ENCODE measurements at places on chromosomes 2 and 18.

- no peak for DNase-seq
Measured at GRCh38 chr18:41096504-41096903, 858.5 kb upstream of the PIK3C3 start.

DNA sequence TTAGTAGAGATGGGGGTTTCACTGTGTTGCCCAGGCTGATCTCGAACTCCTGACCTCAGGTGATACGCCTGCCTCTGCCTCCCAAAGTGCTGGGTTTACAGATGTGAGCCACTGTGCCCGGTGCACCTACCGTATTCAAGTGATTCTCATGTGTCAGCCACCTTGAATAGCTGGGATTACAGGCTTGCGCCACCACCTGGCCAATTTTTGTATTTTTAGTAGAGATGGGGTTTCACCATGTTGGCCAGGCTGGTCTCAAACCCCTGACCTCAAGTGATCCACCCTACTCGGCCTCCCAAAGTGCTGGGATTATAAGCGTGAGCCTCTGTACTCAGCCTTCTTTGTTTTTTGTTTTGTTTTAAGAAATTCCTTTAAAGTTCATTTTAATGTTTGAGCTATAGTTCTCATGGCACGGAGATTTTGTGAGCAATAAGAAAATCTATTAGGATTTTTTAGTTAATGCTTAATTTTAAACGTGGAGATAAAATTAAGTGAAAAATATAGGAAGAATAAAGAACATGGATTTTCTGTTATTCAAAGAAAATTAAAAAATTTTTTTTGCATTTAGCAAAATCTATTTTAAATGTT is 242.6 kb downstream of the PHLPP1 start:
- peak; percentile 3 for DNase-seq

DNA sequence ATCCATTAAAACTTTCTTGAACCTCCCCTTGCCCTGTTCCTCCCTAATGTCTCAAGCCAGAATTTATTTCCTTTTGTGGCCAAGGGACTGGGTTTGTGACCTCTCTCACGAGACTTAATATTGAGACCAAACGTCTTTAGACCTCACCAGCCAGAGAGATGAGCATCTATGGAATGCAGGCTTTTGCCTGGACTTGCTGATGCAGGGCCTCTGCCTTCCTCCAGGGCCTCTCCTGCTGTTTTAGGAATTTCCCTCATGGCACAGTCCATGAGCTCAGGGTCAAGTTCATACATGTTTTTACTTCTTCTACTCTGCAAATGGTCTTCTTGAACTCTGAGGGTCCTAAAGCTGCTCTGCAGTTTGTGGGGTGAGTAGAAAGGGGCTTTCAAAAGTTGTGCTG is 22.3 kb downstream of the IL1B start:
- no peak for DNase-seq

DNA sequence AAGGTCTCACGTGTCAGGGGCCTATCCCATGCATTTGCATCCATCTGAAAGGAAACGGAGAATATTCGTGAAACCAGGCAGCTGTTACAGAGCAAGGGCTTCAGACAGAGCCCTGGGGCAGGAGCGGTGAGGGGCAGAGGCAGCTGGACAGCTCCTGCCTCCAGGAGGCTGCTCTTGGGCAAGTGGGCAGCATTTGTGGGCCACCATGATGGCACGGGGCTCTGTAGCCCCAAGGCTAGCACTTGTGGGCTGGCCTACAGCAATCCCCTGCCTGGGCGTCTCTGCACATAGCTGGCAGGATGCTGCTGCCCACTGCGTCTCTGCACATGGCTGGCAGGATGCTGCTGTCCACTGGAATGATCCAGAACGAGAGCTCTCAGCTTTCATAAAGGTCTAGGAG is 52.8 kb upstream of the PTMA start:
- DNase-seq = no peak

GRCh38 chr18:54767098-54767497 is 61.2 kb upstream of the RAB27B start:
- no peak for DNase-seq

- DNase-seq = no peak
Measured at GRCh38 chr18:56431551-56431950, 206.8 kb downstream of the TXNL1 start.

- DNase-seq = no peak
Measured at GRCh38 chr2:149089068-149089467, 50.6 kb downstream of the LYPD6B start.
